ENCODE measurements at places on chromosomes 1 and 21.

GRCh38 chr1:96492236-96492635 lies 229.3 kb upstream of the PTBP2 start:
- no peak for DNase-seq

DNA sequence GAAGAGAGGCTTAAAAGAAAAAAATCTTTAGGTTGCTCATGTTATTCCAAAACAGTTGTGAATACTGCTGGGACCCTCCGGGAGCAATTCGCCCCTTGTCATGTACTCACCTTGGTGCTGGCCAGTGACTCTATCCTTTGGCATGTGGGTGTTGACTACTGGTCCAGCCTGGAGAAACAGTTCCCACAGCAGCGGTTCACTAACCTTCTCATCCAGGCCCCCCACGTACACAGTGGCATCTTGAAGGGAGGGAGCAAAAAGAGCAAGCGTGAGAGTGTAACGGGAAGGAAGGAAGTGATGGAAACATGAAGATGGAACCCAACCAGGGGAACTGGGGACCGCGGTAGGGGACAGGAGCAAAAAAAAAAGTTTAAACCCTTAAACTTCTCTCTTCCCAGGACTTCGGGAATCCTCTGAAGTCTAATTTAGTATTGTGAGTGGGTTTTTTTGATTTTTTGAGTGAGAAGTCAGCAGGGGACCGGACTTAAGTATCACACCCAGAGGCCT lies 494 bp downstream of the SF3B4 start:
- no peak for DNase-seq

- no peak for DNase-seq
Observed at GRCh38 chr21:45387506-45387905, 17.5 kb upstream of the COL18A1 start.

DNA sequence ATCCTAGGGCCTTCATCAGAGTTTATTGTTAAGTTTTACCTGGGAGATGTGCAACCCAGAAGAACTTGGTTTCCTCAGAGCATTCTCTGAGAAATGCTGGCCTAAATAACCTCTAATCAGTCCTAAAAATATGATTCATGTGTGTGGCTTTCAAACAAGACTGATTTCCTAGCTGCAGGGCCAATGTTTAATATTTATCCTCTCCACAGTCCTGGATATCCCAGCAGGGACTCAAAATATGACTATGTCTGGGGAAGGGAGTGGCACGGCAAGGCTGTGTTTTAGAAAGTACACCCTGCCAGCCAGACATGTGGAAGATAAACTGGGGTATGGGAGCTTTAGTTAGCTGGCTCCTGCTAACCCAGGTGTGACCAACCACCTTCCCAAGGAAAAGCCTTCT lies 26.3 kb downstream of the PLPP3 start:
- no peak for DNase-seq

- no peak for DNase-seq
Observed at GRCh38 chr1:30697571-30698376, 25.6 kb downstream of the MATN1 start.

DNA sequence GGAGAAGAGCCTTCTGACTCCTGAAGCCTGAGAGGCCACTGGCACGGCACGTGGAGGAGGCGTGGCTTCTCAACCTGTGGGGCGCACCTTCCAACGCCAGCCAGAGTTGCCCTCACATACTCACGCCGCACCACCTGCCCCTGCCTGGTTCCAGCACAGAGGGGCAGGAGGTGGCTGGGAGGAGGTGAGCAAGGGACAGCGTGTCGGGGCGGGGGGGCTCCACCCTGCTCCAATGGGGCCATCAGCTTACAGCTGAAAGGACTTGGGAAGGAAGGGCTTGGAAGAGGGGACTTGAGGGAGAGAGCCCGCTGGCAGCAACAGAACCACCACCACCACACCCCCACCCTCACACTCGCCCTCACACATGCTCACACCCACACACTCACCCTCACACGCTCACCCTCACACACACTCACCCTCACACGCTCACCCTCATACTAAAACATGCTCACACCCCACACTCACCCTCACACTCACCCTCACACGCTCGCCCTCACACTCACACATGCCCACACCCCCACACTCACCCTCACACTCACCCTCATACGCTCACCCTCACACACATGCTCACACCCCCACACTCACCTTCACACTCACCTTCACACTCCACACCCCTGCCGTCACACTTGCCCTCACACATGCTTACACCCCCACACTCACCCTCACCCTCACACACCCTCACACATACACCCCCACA lies 41.6 kb upstream of the EDN2 start:
- no peak for DNase-seq

DNA sequence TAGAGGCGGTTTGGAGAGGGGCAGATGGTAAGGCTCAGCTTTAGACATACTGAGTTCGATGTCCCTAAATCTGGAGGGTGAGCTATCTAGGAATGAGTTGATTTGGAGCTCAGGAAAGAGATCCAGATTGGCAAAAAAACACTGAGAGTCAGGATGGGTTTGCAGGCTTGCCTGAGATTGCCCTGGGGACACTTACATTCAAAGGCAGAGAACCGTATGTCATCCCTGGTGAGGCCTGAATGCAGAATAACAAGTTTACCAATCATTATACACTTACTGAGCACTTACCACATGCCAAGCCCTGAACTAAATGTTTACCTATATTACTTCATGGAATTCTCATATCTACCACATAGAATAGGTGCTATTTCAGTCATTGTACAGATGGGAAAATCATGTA lies 27.5 kb downstream of the TFAP2E start:
- DNase-seq, result no peak

- DNase-seq, result no peak
Observed at GRCh38 chr1:74316302-74316701, 81.1 kb downstream of the TNNI3K start.

All from activated naive CD4-positive, alpha-beta T cell treated with anti-CD3 and anti-CD28 coated beads, Interleukin-2, amount 50 U/mL, for 16 hours (primary cell).